ENCODE measurements at places on chromosomes 12 and 14.

DNA sequence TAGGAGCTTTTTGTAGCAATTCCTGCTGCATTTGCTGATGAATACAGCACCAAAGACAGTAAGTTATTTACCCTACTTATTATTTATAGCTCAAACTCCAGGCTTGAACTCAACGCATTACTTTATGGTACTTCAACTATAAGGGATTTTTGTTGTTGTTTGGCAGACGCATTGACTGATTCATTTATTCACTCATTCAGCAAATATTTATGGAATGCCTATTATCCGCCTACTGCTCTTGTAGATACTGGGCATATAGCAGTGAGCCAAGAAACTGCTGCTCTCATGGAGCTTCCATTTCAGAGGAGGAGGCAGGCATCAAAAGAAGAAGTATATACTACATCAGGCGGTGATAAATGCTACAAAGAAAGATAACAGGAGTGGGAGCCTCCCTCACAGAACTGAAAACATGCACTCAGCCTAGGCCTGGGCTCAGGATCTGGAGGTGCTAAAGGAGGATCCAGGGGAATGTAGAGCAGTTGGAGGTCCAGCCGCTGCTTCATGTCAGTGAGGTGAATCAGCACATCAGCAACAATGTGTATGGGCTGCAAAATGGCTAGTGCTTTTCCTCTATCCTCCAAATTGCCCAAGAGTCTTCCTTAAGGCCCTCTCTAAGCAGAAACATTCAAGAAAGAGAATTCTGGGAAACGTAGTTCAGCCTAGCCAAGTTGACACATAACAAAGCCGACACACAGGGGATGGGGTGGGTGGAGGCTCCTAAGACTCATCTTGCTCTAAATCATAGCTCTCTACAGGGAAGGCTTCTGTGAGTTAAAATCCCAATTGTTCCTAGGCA, 157.5 kb downstream of the NRXN3 start:
- DNase-seq = no peak

DNA sequence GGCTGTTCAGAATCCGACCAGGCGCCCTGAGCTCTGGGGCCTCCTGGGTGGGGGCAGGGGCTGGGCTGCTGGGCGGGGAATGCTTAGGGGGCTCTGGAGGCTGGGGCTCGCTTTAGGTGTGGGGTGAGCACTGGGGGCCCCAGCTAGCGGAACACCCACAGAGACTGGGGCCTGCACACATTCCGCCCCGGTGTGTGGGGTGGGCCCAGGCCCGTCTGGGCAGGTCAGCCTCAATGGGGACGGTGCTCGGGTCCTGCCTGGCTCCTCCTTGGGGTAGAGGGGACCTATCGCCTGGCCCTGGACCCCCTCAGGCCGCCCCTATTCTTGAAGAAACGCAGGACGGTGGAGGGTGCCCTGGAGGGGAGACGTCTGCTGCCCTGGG, 364.8 kb downstream of the TMEM121 start:
- no peak for DNase-seq

DNA sequence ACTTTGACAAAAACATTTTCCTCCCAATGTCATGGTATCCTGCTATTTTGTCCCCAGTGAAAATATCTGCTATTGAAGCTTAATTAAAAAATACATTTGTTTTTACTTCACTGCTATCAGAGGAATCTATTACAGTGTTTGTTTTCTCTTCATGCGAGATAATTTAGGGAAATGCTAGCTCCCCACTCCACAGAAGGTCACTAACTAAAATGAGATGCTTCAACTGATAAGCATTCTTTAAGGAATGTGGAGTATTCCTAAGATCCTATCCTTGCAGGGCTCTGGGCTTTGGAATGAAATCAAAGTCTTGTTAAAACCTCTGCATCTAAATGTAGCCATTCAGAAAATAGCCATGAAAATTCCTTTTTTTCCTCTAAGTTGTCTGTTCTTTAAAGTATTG, 39.5 kb downstream of the PAX9 start:
- no peak for DNase-seq

GRCh38 chr14:101361451-101362433, 199.6 kb upstream of the DIO3 start:
- no peak for DNase-seq

GRCh38 chr12:59059088-59059935, 139.0 kb upstream of the LRIG3 start:
- DNase-seq = no peak

- peak; percentile 63 for DNase-seq
Observed at GRCh38 chr12:59929110-59929509, 333.3 kb downstream of the SLC16A7 start.

DNA sequence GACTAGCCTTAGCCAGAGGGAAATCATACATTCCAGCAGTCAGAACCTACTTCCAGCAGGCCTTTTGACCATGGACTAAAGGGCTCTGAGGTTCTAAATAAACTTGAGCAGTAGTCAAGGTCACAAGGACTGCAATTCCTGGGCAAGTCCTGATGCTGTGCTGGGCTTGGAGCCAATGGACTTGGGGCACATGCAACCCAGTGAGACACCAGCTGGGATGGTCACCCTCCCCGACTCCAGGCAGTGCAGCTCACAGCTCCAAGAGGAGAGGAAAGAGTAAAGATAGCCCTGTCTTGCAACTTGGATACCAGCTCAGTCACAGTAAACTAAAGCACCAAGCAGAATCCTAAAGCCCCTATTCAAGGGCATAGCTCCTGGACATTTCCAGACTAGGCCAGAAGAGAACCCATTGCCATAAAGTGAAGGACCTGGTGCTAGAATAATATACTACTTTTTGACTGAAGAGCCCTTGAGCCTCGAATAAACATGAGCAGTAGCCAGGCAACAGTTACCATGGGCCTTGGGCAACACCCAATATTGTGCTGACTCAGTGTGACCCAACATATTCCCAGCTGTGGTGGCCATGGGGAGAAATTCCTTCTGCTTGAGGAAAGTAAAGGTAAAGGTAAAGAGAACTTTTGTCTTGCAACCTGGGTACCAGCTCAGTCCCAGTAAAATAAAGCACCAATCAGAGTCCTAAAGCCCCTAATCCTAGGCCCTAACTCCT, 226.2 kb upstream of the CLEC14A start:
- peak; percentile 74 for DNase-seq

DNA sequence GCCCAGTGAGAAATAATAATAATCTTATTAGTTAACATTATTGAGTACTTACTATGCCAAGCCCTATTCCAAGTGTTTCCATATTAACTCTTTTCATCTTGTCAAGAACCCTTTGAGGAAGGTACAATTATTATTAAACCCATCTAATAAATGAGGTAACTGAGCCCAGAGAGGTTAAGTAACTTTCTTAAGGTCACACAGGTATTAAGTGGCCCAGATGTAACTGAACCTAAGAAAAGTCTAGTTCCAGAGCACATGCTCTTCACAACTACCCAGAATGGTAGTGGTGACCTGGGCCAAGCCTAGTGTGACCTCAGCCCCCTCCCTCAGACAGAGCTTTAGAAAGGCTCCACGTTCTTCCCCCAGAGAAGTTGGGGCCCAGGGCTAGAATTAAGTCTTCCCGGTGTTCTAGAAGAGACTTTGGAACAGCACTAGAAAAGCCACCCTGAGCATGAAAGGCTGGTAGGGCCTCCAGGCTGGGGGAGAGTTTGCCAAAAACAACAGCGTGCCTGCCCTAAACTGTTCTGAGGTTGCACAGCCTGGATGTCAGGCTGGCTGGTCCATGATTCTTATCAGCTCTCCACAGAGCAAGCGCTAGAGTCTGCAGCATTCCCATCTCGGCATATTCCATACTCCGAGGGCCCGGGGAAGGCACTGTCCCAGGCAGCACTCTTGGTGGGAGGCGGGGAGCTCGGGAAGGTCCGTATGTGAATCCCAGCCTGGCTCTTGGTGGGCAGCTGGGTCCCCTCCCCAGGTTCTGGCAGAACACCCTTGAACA, 41.3 kb upstream of the CTDSP2 start:
- peak; percentile 15 for DNase-seq

DNA sequence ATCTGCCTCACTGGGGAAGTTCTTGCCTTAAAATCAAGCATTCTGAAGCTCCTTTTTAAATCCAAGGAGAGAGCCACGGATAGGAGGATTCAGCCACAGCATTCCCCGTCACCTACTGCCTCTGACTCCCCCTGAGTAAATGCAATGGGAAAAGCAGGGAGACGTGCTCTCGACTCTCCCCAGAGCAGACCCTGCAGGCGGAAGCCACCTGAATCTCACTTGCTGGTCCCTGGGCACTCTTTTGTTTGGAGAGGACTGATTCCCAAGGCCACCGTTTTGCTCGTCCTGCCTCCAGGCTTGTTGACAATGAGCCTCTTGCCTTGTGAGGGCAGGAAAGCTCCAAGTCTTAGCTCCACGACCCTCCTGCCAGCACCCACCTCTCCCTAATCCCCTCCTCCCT, 204.5 kb downstream of the SLC15A4 start:
- no peak for DNase-seq

DNA sequence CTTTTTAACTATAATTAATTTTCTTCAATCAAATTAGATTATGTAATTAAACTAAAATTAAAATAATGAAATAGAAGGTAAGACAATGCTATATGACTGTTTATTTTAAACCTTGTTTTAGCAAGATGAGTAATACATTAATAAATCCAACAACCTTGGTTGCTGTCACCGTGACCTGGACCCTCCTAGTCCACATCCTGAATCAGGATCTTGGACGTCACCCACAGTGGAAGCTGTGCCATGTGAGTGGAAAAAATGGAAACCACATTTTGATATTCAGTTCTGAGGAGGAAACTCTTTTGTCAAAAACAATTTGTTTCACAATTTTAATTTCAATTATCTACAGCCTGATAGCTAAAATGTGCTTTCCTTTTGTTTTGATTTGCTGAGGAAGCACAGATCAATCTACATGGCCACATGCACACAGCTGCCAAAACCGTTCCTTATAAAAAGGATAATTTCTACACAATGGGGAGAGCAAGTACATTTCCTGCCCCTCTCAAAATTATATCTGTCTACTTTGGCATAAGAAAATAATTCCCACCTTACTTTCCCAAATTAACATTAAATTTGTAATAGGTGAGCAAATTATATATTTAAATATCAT, 255.5 kb downstream of the RASSF9 start:
- DNase-seq = peak; percentile 11

DNA sequence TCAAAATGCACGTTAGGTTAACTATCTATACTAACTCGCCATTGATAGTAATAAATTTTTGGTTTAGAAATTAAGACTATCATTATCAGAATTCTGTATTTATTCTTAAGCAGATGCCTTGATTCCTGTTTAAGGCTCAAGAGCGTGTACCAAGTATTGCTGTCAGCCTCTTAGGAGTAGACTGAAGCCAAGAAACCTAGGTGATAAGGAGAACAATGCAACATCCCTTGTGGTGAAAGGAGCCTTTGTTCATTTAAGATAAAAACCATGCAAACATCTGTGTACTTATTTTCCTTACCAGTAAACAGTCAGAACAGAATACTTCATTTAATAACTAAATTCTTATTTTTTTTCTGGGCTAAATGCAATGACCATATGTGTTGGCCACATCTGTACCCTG, 109.4 kb upstream of the NOVA1 start:
- no peak for DNase-seq

DNA sequence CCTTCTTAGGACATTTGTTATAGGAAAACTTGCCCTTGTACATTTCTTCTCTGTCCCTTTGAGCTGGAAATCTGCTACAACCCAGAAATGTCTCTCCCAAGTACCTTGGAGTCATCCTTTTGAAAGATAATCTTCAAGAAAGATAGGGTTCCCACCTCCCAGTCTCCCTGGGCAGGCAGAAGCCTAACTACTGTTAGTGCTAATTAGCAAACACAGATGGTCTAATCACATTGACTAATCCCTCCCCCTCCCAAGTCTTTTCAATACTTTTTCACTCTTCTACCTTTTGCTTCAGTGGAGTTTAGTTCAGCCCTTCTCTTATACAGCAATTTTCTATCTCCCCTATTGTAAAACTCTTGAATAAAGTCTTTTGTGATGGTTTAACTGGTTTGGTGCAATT, 129.8 kb upstream of the PPFIA2 start:
- no peak for DNase-seq

DNA sequence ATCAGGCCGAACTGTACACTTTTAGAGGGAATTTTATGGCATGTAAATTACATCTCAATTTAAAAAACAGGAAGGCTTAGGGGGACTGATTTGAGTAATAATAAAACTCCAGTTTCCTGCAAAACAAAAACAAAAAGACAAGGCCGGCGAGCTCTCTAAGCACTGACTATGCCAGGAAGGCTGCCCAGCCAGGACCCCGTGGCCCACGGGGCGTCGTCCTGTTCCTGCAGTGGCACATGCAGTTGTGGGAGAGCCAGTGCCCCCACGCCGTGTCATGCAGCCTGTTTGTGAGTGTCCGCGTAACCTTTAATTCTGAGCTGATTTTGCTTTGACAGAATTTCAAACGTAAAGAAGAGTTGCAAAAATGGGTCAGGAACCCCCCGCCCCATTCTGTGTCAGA, 10.5 kb downstream of the XRCC3 start:
- DNase-seq = no peak

DNA sequence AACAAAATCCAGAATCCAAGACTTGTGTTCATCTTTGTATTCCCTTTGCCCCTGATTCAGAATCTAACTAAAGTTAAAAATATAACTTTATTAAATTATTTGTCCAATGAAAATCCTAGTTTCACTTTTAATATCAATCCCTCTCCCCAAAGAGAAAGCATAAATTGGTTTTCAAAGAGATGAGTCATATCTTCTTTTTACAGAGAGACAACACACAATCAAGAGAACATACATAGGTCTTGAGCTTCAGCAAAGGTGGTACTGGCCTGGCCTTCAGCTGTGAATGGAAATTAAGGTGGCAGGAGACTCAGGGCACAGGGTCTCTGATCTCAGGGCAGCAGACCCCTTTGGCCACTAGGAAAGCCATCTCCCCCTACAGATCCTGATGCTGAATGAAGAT, 4.3 kb upstream of the ASCL1 start:
- no peak for DNase-seq

DNA sequence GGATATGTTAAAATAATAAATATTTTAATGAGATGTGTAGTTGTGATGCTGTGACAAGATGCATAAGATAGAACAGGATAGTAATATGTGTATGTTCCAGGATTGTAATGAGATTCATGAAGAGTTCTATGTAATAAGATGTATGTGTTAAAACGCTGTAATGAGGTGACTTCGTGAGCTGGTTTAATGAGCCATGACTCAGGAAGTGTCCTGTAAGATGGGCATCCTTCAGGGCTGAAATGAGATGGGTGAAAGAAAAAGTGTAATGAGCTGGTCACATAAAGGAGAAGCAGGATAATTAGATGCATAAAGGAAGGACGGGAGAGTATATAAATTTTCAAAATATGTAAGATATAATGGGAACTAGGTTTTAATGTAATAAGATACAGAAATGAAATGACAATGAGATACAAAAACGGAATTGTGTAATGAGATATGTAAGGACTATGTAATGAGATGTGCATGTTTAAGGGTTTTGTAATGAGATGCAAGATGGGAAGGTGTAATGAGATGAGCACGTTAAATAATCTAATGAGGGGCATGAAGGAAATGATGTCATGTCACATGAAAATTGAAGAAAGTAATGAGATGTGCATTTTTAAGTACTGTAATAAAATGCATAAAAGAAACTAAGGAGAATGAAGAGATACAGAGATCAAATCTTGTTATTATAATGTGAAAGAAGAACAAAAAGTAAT, 524.8 kb upstream of the STXBP6 start:
- DNase-seq = no peak

GRCh38 chr12:30301291-30301690, 394.4 kb downstream of the IPO8 start:
- no peak for DNase-seq

- peak; percentile 2 for DNase-seq
Observed at GRCh38 chr14:68736471-68736871, 56.4 kb downstream of the ZFP36L1 start.
